ENCODE measurements at places on chromosomes 11 and 22.

GRCh38 chr11:83025267-83025704 is 46.4 kb downstream of the RAB30 start:
- peak; percentile 68 for DNase-seq

DNA sequence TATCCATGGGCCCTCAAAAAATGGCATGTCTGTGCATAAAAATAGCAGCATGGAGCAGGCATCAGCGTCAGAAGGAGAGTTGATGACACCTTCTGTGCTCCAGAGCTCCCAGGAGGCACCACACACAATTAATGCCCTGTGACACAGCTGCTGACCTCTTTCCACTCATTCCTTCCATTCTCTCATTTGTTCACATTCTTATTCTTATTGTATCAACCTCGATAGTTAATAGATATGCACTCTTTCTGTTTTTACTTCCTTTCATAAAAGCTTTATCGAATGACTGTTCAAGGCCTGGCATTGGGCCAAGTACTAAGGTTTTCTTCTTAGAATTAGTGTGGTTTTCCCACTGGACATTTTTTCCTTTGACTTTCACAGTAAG is 266.0 kb upstream of the MTNR1B start:
- DNase-seq = no peak

GRCh38 chr22:49660321-49660720 is 167.4 kb downstream of the BRD1 start:
- DNase-seq = no peak

DNA sequence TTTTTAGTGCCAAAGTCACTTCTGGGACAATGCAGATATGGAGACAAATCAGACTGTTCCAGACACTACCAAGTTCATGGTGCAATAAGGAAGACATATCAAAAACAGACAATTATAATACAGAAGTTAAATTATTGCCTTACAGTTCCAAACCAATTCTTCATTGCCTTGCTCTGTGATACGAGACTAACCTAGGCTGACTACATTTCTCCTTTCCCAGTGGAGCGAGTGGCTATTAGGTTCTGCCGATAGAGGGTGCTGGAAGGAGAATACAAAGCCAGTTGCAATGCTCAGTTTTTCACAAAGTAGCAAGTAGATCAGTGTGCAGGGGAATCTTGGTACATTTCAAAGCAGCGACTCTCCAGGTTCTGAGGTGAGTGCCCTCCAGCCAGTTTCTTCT is 67.8 kb downstream of the FAM168A start:
- no peak for DNase-seq

DNA sequence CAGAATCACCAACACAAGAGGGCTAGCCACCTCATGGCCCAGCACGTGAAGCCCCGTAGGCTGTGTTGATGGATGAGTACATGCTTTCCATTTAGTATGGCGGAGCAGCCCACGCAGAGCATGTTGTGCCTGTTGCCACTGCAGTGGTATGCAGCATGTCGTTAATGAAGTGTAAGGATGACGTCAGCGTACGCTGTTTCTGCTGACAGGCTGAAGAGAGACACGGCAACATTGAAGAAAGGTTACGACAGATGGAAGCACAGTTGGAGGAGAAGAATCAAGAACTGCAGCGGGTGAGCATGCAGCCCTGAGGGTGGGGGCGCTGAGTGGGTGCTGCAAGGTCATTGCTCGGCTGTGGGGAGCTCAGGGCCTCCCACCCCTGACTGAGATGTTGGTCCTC is 62.8 kb downstream of the PPFIA1 start:
- no peak for DNase-seq

GRCh38 chr22:29359469-29359868 is 28.9 kb downstream of the AP1B1 start:
- no peak for DNase-seq

DNA sequence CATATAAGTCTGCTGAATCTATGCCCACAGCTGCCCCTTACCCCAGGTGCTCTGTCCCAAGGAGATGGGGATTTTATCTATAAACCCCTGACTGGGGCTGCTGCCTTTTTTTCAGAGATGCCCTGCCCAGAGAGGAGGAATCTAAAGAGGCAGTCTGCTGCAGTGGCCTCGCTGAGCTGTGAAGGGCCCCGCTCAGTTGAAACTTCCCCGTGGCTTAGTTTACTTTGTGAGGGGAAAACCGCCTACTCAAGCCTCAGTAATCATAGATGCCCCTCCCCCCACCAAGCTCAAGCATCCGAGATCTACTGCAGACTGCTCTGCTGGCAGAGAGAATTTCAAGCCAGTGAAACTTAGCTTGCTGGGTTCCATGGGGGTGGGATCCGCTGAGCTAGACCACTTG is 7.4 kb upstream of the SCGB1D4 start:
- no peak for DNase-seq

- DNase-seq = no peak
These were observed 8.0 kb downstream of the TMEM86A start for GRCh38 chr11:18706330-18707243.

DNA sequence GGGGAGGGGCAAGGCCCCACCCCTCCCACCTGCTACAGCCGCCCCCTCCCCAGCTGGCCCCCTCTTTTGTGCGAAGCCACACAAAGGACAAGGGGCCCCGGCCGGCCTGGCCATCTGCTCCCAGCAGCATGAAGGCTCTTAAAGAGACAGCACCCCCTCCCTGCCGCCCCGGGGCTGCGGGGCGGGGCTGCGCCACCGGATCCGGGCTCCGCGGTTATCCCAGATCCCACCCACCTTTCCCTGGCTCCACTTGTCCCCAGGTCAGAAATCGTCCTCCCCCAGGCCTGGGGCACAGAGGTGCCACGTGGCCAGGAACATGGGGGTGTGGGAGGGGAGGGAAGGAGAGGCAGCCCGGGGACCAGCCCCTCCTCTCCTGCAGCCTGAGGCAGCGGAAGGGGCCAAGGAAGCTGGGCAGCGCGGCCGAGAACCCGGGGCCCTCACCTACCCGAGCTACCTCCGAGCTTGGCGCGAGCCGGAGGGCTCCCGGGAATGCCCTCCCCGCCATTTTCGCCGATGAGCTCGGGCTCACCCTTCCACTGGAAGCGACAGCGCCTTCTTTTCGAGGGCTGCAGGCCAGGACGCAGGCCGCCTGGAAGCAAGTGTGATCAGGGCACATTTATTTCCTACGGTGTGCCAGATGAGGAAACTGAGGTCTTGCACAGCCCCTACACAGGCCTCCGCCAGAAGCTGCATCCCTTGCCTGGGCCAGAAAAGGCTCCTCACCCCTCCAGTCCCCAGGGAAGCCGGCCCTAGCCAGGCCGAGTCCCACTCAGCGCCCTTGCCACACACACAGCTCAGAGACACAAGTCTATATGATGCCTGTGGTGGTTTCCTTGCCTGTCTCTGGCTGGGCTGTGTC is 2.5 kb upstream of the RCOR2 start:
- peak; percentile 68 for DNase-seq

DNA sequence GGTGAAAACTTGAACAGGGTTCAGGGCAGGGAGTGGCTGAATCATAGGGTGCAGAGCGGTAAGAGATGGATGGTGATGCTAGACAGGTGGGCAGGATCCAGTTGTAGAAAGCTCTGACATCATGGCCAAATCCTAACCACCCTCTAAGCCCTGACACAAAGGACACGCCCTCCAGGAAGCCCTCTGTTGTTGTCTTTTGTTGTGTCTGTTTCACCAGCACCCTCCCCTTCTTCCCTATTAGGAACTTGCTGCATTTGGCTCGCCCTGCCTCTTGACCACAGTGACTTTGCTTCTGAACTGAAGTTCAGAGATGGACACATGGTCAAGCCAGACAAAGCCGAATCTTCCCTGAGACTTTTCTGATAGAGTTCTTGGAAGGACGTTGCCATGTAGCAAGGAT is 14.2 kb upstream of the APOL6 start:
- DNase-seq = no peak

Data from NCI-H1417 treated with DMSO at 0.1 percent for 48 hours (cell line).